ENCODE measurements at places on chromosomes 13 and 19.

DNA sequence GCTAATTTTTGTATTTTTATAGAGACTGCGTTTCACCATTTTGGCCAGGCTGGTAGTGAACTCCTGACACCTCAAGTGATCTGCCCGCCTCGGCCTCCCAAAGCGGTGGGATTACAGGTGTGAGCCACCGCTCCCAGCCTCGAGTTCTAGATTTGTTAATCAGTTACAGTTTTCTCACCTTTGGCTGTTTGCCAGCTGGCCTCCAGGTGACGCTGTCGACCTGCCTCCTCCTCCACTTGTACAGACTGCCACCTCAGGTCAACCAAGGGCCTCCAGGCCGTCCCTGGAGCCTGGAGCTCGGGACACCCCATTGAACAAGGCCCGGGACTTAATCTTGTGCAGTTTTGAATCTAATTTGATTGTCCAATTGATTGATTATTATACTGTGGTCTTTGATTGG is 45.5 kb downstream of the IER2 start:
- DNase-seq = no peak

- no peak for DNase-seq
Observed at GRCh38 chr19:54268936-54269335, 11.9 kb upstream of the LILRB5 start.

DNA sequence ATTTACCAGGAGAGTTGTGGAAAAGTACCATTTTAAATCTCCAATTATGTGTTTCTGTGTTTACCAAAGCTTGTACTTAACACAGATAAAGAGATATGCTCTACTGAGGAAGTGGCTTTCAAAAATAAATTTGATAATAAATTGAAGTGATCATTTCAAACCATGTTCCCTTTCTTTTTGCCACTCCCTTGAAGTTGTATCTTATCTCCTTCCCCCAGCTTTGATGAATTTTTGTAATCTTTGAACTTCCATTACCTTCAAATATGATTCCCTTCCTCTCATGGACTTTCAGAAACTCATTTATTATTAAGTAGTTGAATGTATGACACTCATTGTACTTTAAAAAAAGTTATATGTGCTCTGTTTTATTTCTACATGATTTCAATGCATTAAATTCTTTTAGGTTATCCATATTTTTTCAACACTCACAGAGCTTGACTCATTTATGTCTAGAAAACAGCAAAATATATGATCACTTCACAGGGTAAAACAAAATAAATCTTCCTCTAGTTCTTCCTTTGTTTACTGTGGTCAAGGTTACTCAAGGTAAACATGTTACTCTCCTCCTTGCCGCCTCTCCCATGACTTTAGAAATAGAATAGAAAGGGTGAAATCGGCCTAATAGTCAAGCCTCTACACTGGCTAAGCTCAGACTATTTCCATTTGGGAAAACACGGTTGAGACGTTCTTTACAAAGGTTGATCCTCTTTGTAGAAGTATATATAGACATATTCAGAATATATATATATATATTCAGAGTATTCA is 251.2 kb upstream of the SPRY2 start:
- DNase-seq = no peak

DNA sequence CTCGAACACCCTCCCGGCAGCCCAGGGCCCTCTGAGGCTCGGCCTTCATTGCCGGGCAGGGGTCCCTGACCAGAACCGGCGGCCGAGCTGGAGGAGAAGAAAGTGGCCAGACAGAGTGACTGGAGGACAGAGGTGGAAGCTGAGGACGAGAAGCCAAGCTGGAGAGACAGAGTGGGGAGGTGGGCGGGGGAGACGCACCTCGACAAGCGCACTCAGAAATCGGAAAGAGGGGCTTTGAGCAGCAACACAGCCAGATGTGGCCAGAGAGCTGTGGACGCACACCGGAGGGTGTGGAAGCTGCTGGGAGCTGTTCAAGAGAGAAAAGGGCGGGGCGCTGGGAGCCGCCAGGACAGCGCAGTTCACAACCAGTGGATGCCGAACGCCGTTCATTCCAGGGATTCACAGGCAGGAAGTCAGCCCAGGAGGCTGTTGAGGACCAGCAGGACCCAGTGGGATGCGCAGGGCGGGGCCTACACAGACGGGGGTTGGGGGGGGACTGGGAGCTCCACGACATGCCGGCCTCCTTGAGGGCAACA is 28.2 kb upstream of the C13orf46 start:
- DNase-seq = no peak

- no peak for DNase-seq
Observed at GRCh38 chr13:30545320-30545719, 72.4 kb upstream of the USPL1 start.

GRCh38 chr13:107864543-107865317 is 350.6 kb downstream of the LIG4 start:
- DNase-seq = no peak

DNA sequence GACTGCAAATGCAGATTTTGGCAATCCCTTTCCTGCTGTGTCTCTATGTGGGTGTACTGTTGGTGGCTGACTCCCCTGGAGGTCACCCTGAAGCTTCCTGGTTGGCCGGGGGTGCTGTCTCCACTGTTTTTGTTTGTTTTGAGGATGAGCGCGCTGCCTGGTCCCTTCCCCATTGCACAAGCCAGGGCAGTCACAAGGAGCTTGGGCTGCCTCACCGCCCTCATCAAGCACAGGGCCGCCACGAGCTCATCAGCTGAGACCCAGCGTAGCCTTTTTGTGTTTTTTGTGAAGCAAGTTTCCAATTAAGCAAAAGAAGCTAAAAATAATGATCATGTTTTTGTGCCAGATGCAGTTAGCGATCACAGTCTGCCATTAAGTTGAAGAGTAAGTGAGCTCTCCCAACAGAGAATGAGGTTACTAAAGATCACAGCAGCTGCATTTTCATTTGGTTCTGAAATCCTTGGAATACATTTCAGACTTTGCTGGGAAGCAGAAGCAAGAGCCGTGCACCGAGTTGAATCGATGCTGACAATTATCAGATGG is 57.8 kb downstream of the GGACT start:
- DNase-seq = no peak

GRCh38 chr19:41437944-41438574 is 1.7 kb downstream of the DMAC2 start:
- DNase-seq = no peak

DNA sequence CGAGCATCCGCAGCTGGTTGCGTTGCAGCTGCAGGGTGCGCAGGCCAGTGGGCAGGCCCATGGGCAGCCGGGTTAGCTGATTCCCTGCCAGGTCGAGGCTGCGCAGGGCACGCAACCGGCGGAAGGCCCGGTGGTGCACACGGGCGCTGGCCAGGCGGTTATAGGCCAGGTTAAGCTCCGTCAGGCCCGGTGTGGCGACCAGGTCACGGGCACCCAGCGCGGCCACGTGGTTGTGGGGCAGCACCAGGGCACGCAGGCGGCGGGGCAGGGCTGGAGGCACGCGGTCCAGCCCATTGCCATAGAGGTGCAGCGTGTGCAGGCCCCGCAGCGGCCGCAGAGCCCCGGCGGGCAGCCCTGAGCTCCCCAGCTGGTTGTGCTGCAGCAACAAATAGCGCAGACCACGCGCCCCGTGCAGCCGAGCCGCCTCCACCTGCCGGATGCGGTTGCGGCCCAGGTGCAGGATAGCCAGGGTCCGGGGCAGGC is 5.3 kb downstream of the PODNL1 start:
- no peak for DNase-seq

GRCh38 chr13:113951246-113951999 is 22.5 kb downstream of the C13orf46 start:
- peak; percentile 80 for DNase-seq

DNA sequence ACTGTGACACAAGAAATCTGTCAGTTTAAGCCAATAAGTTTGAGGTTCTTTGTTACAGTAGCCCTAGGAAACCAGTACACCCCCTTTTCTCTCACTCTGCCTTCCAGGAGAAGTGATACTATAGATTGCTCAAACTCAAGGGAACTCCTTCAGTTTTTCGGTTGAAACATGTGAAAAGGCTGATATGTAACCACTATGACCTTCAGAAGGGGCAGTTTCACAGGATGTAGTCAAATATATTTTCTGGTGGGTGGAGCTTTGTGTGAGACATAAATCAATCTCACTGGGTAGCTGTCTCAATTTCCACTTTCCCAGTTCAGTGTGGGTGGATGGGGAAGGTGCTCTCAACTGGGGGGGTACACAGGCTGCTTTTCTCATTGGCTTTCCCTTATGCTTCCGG is 41.7 kb downstream of the HTR2A start:
- DNase-seq = no peak

- no peak for DNase-seq
Observed at GRCh38 chr13:110664041-110664440, 41.9 kb downstream of the CARS2 start.

- DNase-seq = no peak
Observed at GRCh38 chr13:83007226-83007625, 875.0 kb downstream of the SLITRK1 start.

- DNase-seq = no peak
Observed at GRCh38 chr19:35231956-35232645, 3.6 kb upstream of the FAM187B start.

DNA sequence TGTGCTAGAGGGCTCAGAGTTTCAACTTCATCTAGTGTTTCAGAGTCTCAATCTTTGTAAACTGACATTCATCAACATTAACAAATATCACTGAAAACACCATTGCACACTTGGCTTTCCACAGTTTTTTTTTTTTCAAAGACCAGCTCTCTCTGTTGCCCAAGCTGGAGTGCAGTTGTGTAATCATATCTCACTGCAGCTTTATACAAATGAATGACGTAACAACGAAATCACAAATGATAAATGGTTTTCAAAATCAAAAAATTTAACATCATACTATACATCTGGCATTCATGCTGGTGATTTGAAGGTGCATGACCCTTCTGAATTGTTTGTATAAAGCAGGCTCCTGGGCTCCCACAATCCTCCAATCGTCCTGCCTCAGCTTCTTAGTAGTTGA is 248.0 kb upstream of the TMTC4 start:
- DNase-seq = no peak

DNA sequence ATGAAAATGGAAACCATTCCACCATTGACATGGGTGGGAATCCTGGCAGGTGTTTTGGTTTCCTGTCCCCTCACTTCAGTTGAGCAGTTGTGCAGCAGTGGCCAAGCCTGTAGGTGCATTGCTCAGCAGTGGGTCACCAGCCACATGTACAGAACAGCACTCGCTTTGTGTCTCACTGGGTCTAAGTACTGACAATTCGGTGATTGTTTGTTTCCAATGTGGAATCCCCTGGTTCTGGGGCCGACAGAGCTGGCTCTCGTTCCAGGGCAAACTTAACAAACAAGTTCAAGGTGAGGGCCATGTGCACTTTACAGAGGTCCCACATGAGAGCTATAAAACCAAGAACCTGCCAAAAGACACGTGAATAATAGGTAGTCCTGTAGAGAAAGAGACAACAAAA is 54.1 kb upstream of the SPATA13 start:
- DNase-seq = no peak

- no peak for DNase-seq
Observed at GRCh38 chr13:50161052-50161451, 145.8 kb downstream of the KCNRG start.

DNA sequence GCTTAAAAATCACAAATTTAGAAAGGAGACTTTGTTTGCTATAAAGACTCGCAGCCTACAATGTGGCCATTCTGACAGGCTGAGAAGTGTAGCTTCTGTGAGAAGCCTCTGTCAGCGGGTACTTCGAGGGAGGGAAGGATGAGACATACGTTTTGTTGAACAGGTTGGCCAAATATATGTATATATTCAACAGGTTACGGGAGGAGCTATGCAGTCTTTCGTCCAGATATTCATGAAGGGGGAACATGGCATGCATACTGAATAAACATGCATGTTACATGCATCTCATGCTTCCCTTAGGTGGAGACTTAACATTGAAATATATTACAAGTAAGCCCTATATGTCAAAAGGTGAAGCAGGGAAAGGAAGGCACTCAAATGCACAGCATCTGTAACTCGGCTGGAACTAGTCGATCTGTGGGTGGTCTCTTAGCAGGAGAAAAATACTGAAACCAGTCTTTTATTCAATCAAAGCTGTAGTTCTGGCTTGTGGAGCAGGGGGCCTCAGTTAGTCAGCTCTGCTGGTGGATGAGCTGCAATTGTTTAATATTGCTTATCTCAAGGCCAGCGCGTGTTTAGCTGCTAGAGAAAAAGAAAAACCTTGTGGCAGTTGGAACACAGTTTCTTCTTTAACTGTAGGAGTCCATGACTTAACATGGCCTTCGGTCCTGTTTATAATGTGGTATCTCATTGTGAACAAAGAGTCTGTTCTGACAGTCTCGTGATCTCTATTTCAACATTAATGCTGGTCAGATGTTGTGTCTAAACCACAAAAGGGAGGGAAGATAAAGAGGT is 94.3 kb downstream of the FAM216B start:
- peak; percentile 56 for DNase-seq

DNA sequence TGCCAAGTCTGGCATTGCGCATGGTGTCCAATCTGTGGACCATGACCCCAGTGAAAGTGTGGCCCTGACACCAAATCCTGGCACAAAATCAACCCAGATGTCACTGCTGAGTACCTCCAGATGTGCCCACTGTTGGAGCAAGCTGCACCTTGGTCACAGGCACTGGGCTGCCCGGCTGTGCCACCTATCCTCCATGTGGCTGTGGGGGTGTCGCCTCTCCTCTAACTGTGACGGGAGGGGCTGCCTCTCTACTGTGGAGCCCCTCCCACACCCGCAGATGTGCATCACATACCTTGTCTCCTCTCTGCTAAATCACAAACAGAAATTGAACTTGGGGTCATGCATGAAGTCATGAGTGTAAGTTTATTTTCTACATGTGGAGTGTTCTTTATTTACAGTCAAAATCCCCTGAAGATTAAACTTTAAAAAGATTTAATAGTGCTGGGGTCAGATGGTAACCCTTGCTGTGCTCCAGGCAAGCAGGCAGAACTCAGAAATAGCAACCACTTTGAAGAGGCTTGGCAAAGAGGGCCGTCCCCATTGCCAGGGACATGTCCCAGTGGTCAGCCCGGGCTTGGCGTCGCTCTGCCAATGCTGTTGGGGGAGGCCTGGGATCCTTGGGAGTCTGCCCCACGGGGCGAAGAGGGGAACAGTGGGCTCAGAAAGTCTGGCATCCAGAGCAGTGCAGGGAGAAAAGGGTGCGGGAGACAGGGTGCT is 46.4 kb upstream of the ZNF536 start:
- no peak for DNase-seq

DNA sequence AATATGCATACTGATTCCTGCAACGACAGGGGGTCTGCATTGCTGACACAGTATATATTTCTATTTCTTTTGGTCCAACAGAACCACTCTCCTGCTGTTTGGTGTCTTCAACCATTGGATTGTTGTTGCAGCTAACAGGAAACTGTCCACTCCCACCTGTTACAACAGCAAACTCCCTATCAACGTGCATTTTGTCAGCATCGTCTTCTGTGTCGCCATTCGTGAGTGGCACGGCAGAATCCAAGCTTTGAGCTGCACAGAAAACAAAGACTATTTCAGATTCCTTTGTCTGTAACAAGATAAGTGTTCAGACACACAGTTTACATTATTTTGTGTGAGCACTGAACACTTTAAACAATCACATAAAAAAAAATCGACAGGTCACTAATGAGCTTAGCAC is 31.3 kb downstream of the ANKRD10 start:
- DNase-seq = no peak

DNA sequence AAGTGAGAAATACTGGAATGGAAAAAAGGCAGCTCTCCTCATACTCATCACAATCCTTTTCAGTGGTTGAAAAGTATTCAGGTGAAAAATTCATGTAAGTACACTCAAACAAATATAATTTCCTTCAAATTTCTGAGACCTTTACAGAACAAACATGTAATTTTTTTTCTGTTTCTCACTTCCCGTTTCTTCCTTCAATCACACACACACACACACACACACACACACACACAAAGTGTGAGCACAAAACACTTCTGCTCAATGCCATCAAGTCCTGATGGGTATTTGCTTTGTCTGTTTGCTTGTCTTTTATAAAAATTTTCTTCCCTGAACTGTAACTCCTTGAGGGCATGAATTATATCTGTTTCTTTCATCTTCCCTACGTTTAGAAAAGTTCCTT is 110.6 kb downstream of the LIG4 start:
- no peak for DNase-seq

Data from BE2C (cell line).